Islet precursor cell (in vitro differentiated cells): ENCODE measurements at places on chromosomes 12 and 14.

DNA sequence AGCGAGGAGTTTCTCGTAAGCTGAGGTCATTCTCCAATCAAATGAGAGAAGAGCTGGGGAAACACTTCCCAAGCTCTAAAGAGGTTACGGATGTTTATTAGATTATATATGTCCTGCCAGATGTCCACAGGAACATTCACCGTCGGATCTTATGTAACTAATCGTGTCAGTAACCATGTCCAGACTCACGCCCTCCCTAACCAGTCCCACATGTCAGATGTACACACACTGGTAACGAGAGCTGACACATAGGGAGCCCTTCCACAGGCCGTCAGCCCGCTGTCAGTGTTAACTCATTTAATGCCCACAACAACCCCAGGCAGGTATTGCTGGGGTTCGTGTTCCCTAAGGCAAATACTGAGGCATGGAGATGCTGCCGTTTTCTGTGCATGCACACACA is 223.7 kb upstream of the RTL1 start:
- DNase-seq: no peak

GRCh38 chr14:100370003-100370402 is 46.9 kb downstream of the SLC25A47 start:
- DNase-seq: no peak

DNA sequence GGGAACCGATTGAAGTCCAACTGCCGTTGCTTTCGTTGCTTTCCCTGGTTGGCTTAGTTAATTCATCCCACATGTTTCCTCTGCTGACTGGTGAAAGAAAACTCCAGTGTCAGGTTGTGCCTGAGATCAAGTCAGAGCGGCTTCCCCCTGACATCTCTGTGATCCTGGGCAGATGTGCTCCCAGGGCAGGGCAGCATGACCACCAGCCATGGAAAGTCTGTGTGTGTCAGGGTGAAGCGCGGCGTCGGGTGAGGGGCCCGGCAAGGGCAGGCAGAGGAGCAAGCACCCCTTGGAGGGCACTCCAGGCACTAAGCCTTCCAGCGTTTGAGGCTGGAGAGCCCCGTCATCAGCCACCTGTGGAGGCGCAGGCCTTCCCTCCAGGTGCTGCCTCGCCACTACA is 54.5 kb upstream of the IGF1 start:
- no peak for DNase-seq

- DNase-seq: no peak
Measured at GRCh38 chr12:21710958-21711775, 53.5 kb upstream of the LDHB start.

GRCh38 chr12:43208221-43208620 is 343.8 kb downstream of the ADAMTS20 start:
- no peak for DNase-seq

DNA sequence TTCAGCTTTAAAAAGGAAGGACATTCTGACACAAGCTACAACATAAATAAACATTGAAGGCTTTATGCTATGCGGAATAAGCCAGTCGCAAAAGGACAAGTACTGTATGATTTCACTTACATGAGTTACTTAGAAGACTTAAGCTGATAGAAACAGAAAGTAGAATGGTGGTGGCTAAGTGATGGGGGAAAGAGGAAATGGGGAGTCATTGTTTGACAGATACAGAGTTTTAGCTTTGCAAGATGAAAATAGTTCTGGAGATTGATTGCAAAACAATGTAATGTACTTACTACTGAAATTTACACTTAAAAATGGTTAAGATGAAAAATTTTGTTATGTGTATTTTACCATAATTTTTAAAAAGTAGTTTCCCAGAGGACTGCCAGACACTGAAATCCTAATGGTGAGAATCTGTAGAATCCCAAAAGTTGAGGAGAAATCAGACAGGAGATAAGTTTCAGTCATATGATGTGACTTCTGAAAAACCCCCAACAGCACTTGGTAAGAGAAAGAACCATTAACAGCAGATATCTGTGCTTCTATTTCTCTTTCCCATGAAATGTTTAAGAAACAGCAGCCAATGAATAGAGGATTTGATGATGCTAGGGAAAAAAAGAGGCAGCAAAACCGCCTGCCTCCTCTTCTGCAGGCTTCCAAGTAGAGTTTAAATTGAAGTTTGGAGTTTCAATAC is 16.6 kb upstream of the CLEC2A start:
- DNase-seq: no peak

GRCh38 chr14:101380940-101381339 is 180.4 kb upstream of the DIO3 start:
- no peak for DNase-seq

- DNase-seq: no peak
Measured at GRCh38 chr14:89140326-89140725, 276.7 kb downstream of the FOXN3 start.

DNA sequence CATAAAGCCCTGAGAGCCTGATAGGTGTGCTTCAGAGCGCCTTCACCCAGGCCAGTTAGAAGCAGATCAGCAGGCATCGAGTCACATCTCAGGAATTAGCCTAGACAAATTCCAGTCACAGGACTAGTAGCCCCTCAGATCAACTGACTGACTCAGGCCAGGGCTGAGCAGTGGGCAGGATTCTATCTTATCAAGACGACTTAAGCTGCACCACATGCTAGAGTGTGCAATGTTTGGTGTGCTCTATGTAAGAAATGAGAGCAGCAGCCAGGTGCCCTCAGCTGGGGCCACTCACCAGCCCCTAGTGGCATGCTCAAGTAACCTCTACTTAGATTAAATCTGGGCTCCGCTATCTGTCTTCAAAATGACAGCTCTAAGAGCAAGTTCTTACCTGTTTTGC is 19.7 kb upstream of the NGB start:
- DNase-seq: peak; percentile 92

GRCh38 chr12:617304-617915 is 45.8 kb downstream of the NINJ2 start:
- peak; percentile 79 for DNase-seq

DNA sequence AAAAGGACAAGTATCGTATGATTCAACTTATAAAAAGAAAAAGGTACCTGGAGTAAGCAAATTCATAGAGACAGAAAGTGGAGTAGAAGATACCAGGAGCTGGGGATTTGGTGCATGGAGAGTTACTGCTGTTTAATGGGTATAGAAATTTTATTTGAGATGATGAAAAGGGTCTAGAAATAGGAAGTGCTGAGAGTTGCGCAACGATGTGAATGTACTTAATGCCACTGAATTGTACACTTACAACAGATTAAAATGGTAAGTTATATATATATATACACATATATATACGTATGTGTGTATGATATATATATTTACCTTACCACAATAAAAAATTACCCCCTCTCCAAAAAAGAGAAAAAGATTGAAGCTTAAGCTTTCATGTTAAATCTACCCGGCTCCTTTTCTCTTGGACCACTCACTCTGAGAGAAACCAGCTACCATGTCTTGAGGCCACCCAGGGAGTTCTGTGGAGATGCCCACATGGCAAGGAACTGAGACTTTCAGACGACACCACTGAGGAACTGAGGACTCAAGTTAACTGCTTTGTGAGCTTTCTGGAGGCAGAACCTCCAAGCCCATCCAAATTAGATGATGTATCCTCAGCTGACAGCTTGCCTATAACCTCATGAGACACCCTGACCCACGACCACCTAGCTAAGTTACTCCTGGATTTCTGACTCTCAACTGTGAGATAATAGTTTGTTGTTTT is 130.0 kb upstream of the BTG1 start:
- DNase-seq: no peak

GRCh38 chr12:84172823-84173424 is 739.7 kb downstream of the SLC6A15 start:
- no peak for DNase-seq

GRCh38 chr14:105519946-105520698 is 6.3 kb upstream of the TMEM121 start:
- no peak for DNase-seq

DNA sequence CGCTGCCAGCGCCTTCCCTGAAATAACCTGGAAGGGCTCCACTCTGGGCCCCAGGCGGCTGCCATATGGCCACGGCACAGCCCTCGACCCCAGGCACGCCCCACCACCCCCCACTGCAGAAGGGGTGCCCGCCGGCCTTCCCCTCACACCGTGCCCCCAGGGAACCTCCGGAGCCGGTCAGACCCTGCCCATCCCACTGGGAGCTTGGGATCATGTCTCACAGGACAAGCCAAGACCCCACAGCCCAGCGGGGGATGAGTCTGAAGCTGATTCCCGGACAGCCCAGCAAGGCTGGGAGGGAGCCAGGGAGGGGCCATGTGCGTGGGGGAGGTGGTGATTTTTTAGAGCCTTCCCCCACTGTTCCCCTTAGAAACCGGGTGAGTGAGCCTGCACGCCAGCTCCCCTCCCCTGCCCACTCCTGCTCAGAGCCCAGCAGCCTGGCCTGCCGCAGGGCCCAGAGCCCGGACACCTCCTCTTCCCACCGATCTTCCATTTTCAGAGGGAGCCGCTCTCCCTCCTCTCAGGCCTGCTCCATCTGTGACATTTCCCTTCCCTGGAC is 1.4 kb downstream of the RIMBP2 start:
- DNase-seq: peak; percentile 63

DNA sequence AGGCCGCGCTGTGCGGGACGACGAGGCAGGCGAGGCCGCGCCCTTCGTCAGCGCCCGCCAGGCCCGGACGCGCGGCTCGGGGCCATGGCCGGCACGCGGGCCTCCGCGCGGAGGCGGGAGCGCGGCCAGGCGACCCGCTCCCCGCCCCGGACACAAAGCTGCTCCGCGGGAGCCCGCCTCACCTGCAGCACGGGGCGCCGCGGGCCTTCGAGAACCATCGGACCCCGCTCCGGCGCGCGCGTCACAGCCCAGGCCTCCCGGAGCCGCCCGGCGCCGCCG is 342 bp downstream of the DICER1 start:
- no peak for DNase-seq
